Activated CD4-positive, alpha-beta T cell treated with anti-CD3 and anti-CD28 coated beads, Interleukin-2, Interleukin-6, amounts not matched to agents 100 ng/mL and 50 ng/mL, durations not matched to agents 16 hours and 8 hours (primary cell): ENCODE measurements at places on chromosomes 7 and 10.

GRCh38 chr10:29968585-29968984 is 90.8 kb downstream of the JCAD start:
- no peak for DNase-seq

DNA sequence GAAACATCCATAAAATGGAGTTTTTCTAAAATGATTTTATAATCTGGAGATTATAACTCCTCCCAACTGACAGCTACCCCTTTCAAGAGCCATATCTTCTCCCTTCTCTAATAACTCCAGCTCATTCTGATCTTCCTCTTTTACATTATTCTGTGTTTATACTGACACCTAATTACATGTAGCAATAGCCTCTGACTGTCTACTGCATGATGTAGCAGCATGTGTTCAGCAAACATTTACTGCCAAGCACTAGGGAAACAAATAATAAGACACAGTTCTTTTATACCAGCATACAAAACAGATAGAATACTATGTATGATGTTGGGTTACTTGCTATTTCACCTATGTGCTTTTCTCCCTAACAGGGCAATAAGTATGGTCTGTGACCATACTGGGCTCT is 20.7 kb downstream of the RBM28 start:
- DNase-seq = no peak

DNA sequence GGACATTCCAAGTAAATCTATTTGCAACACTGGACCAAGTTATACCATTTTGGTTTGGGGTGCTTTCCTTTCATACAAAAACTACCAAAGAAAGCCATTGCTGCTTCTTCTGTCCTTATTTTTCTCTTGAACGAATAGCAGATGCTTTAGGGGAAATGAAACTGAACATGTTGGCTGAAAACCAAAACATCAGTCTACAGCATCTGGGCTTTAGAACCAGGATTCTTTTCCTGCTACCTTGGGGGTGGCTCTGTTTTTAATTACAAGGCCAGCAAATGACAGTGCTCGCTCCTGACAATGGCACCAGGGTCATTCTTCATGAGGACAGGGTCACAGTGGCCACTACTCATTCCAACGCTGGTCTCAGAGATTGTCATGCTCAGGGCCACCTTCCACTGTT is 80.3 kb downstream of the WDR11 start:
- no peak for DNase-seq

DNA sequence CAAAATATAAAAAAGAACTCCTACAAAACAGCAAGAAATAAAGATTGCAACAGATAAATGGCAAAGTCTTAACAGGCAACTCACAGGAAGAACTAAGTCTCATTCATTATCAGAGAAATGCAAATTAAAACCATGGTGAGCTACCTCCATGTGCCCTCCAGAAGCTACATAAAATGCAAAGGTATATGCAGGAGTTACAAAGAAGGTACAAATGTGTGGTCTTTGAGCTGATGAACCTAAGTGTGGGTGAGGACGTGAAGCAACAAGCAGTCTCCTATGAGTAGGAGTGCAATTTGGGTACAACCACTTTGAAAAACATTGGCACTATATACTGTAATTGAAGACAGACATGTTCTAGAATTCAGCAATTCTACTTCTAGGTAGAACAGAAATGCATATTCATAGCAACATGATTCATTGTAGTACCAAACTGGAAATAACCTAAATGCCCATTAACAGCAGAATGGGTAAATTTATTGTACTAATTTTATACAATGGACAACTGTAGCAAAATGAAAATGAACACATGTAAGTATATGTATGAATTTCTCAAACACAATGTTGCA is 61.6 kb upstream of the KCNMA1 start:
- no peak for DNase-seq

DNA sequence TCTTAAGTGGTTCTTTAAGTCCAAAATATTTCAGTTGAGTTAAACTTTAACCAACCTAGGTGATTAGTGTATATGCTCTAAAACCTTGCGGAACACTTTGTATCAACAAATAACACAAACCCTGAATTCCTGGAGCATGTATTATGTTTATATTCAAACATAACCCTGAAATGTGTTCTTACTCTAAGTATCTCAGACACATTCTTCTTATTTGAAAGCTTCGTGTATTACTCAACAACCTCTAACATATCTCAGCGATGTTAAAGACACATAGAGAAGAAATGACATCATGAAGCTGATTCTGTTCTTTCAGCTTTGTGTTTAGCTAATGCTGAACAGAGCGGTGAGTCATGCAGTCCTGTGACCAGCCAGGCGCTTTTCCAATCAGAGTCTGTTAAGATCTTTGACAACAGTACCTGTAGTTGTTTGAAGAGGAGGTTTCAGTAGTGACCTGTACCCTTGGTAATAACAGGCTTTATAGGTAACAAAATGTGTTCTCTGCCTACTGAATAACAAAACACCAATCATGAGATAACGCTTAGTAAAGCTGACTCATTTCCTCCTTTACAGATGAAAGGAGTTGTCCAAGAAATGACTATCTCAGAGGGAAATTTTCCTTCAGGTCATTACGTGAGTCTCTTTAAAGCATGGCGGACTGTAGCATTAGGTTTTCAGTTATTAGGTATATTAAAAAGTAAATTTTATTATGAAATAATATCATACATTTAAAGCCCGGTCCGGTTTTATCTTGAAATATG is 67.3 kb upstream of the KLF6 start:
- DNase-seq = peak; percentile 91

- no peak for DNase-seq
These were observed 43.9 kb downstream of the GRK5 start for GRCh38 chr10:119251315-119251708.
